Lung (tissue), 17 donors: ENCODE measurements at places on chromosomes 16 and 17. TPM values are rescaled to one million over a fixed set of nuclear protein-coding genes. Genes with fewer than 3 reads are reported as not detected.

Gene CDH1
- 59.2 TPM for polyA plus RNA-seq

Gene SPG7
- polyA plus RNA-seq = 89.4 TPM

Gene GPR142
- 0.03 TPM for polyA plus RNA-seq

Gene TBC1D3I
- polyA plus RNA-seq = 0.73 TPM

Gene ABCC12
- polyA plus RNA-seq = not detected

Gene RNF157
- 1.4 TPM for polyA plus RNA-seq

Gene GNAO1
- 0.51 TPM for polyA plus RNA-seq

Gene HOXB1
- polyA plus RNA-seq = not detected

Gene HOXB13
- polyA plus RNA-seq = not detected

Gene ACSM2B
- polyA plus RNA-seq = 0.04 TPM

Gene RANGRF
- polyA plus RNA-seq = 60.1 TPM
